ENCODE measurements at places on chromosomes 16 and 17.

GRCh38 chr16:17454162-17454730, 16.5 kb downstream of the XYLT1 start:
- DNase-seq, result no peak

DNA sequence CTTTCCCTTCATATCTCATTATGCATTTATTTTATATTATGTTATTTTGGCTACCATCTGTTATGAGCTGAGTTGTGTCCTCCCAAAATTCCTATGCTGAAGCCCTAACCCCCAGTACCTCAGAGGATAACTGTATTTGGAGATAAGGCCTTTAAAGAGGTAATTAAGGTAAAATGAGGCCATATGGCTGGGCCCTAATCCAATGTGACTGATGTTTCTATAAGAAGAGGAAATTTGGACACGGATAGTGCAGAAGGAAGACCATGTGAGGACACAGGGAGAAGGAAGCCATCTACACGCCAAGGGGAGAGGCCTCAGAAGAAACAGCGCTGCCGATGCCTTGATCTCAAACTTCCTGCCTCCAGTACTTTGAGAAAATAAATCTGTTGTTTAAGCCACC, 557.7 kb upstream of the CDH5 start:
- no peak for DNase-seq

GRCh38 chr16:24348545-24349290, 92.6 kb downstream of the CACNG3 start:
- no peak for DNase-seq

GRCh38 chr17:6101706-6102105, 31.5 kb downstream of the WSCD1 start:
- DNase-seq, result no peak

- no peak for DNase-seq
Observed at GRCh38 chr17:29112771-29113295, 67.4 kb downstream of the MYO18A start.

GRCh38 chr16:66618588-66619375, 14.3 kb downstream of the CMTM3 start:
- DNase-seq, result no peak

- DNase-seq, result no peak
Observed at GRCh38 chr17:4536742-4537411, 18.3 kb downstream of the MYBBP1A start.

GRCh38 chr17:61729690-61730268, 133.5 kb downstream of the BRIP1 start:
- no peak for DNase-seq

GRCh38 chr17:78573955-78574354, 3.2 kb downstream of the DNAH17 start:
- no peak for DNase-seq

DNA sequence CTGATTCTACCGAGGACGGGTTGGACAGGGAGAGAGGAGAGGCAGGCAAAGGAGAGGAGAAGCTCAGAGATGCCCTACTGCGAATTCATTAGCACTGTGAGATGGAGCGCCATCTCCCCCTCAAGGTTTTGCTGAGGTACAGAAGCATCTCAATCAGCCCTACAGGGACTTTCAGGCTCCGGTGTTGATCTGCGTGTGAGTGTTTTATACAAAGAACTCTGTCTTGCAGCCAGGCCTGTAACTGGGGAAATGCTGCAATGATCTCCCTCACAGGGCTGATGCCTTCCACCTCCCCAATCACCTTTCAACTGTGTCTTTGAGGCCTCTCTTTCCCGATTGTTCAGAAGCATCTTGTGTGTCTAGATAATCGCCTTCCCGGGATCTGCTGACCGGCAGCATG, 74.8 kb downstream of the IRX6 start:
- DNase-seq, result no peak

- no peak for DNase-seq
Observed at GRCh38 chr17:44610331-44610730, 45.9 kb upstream of the MEIOC start.

DNA sequence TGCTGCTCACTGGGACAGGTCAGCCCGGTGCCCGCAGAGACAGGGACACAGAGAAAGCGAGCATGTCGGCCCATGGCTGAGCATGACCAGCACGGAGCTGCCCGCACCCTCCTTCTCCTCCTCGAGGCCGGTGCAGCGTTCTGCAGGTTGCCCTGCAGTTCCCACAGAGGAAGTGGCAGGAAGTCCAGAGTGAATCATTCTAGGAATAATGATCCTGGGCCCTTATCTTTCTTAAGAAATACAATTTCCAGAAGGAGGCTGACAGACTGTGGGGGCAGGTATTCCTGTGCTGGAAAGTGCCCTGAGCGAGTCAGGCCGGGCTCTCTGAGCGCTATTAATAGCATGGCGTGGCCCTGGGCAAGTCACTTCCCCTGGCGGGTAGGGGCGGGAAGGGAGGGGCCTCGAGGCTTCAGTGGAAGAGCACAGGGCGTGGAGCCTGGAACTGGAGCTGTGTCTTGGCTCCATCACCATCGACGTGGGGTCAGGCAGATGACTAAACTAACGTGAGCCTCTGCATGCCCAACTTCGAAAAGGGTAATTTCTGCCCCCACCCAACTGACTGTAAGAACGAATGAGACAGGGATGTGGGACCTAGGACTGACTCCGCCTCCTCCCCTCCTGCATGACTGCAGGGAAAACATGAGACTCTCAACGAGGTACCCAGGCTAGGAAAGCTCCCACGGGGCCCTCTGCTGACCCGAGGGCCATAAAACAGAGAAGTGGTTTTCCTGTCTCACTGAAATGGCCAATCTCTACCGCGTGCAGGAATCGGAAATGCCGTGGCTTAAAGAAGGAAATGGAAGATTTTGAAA, 9.8 kb downstream of the TMEM204 start:
- no peak for DNase-seq

DNA sequence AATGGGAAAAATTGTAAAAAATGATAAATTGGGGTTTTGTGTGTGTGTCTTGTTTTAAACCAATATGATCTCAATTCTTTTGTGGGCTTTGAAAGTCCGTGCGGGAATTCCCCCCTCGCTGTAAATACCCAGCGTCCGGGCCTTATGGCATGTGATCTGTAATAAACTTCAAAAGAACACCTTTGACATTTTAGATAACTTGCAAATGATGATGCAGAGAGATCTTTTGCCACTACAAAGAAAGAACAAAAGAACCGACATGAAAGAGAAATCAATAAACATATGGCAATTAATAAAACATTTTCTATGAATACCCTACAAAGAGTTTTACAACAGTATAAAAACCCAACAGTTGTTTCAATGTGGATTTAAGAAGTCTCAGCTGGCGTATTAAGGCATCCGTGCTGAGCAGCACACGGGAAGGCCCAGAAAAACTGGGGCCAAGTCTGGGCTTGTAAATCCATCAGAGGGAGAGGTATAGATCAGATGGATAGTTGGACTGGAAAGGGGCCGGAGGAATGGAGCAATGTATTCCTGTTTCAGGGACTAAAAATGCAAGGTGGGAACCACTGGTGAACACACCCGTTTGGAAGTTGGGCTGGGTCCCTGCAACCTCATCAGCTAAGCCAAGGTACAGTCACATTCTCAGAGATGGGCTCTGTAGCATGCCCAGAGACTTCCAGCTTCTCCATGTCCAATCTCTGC, 115.2 kb downstream of the IRX5 start:
- no peak for DNase-seq

GRCh38 chr16:10728003-10728887, 15.4 kb upstream of the NUBP1 start:
- no peak for DNase-seq

- DNase-seq, result no peak
Observed at GRCh38 chr17:58156839-58157803, 8.9 kb downstream of the OR4D1 start.

- peak; percentile 23 for DNase-seq
Observed at GRCh38 chr16:73172241-73172972, 124.5 kb upstream of the ZFHX3 start.

DNA sequence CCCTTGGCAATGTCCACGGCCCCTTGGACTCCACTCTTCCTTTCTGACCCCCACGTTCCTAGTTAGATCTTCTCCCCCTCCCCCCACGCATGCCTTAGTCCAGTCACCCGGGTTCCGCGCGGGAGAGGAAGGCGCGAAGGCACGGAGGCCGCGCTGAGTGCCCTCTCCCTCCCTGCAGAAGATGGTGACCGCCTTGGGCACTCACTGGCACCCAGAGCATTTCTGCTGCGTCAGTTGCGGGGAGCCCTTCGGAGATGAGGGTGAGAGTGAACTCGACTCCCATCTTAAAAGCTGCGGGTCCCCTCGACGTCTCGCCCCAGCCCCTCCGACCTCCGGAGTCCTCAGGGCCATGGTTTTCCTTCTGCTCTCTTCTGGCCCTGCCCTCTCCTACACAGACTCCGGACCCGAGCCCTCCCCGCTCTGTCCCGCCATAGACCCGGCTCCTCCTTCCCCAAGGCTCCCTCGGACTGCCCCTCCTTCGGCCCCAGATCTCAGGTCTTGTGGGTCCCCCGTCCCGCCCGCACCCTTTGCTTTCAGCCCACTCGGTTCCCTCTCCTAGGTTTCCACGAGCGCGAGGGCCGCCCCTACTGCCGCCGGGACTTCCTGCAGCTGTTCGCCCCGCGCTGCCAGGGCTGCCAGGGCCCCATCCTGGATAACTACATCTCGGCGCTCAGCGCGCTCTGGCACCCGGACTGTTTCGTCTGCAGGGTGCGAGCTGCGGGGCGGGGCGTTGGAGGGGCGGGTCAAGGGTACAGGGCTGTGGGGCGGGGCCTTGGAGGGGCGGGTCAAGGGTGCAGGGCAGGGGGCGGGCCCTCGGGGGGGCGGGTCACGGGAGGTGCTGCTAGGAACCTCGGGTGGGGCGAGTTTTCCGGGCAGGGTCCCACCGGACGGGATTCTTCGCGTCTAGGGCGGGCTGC, 4.6 kb downstream of the TGFB1I1 start:
- DNase-seq, result no peak

DNA sequence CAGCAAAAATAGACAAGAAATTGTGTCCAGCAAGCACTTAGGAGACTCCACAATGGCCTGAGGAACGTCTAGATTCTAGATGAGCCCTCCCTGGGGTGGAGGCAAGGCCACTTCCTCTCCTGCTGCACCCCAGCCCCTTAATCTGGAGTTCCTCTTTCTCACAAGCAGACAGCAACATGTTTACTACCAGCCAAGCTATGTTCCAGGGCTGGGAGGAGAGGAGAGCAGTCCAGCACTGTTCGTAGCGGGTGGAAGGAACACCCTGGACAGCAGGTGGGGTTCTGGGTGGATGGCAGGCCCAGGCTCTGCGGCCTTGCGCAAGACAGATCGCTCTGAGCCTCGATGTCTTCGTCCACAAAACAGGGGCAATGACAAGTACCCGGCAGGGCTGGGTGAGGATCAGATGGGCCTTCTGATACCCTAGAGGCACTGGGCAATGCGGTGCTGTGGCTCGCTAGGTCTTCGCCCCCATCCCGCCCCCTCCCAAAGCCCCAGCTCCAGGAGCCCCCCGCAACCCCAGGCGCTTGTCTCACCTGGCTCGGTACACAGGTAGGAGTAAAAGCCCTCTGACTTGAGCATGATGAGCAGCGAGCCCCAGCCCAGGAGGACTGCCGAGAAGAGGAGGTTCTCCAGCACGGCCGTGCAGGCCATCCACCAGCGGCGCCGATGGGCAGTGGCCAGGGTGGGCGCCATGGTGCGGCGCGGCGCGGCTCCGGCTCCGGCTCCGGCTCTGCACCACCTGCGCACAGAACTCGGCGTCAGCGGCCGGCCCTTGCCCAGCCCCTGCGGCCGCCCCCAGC, 1.3 kb downstream of the SLC43A2 start:
- DNase-seq, result no peak

DNA sequence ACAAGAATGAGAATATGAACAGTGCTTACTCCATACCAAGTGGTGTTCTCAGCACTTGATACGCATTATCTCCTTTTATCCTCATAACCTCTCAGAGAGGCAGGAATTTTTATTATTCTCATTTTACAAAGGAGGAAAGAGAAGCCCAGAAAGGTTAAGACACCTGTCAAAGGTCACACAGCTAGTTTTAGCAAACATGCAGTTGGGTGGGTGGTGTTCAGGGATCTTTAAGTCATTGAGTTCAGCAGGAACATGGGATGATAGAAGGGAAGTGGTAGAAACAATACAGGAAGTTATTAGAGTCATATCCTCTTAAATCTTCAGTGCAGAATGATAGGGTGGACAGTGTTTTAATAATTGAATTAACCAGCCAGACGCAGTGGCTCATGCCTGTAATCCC, 95.4 kb downstream of the IRX3 start:
- DNase-seq, result no peak

GRCh38 chr16:56228476-56228875, 37.2 kb downstream of the GNAO1 start:
- DNase-seq, result no peak

- DNase-seq, result no peak
Observed at GRCh38 chr17:42023524-42024349, 3.8 kb downstream of the NKIRAS2 start.

DNA sequence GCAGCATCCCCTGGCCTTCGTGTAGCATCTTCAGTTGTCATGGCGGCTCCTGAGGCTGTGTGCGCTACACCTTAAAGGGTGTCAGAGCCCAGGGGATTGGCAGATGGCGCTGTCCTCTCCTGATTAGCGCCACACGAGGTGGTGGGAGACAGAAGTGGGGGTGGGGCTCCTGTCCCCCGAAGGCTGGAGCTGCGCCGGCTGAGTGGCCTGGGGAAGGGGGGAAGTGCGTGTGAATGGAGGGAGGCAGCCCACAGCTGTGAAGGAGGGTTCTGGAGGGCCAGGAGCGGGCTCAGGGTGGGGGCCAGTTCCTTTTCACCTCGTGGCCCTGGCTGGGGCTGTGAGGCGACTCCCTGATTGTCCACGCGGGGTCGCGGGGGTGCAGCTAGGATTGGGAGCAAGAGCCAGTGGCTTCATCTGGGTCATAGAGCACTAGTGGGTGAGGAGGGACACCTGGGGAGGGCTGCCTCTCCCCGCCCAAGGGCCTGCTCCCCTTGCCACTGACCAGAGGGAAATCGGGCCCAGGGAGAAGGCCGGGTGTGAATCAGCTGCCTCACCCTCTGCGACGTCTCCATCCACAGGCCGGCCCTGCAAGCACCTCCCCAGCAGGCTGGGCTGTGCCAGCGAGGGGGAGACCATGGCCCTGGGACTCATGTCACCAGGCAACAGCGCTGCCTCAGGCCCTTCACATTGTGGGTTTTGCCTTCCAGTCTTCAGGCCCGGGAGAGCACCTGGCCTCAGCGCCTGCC, 14.1 kb downstream of the BAHCC1 start:
- no peak for DNase-seq

All from NCI-H1436 treated with DMSO at 0.1 percent for 48 hours (cell line).